GM06990 (cell line): ENCODE measurements at places on chromosomes 6 and 20.

GRCh38 chr6:74967821-74968220 is 238.0 kb downstream of the COL12A1 start:
- DNase-seq, result no peak

GRCh38 chr6:157328108-157328692 is 4.9 kb upstream of the TMEM242 start:
- DNase-seq, result no peak

DNA sequence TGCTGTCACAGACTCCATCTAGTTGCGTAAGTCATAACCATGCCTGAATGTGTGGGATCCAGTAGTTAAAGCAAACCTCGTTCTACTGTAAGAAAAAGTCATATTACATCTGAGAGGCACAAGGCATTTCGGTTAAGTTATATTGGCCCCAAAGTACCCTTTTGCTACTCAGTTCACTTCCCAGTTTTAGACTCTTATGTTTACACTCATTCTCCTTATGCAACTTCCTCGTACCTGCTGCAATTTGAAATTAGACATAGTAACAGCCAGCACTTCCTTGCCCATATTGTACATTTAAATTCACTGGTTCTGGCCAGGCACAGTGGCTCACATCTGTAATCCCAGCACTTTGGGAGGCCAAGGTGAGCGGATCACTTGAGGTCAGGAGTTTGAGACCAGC is 37.0 kb downstream of the PEX7 start:
- DNase-seq, result no peak

DNA sequence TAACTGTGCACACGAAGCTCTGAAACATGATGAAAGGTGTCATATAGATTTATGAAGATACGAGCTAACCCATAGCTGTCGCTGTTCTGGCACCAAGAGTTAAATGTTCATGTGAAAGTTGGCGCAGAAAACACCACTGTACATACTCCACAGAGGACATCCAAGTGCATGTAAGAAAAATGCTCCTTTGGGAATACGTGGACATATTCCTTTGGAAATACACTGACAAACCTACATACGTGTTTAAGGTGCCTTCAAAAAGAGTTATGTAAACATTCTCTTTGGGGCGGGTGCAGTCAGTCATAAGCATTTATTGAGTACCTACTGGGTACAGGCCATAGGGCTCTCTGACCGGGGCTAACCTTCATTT is 723 bp upstream of the ARID1B start:
- DNase-seq, result no peak

GRCh38 chr6:16420715-16421461 is 182.5 kb downstream of the GMPR start:
- peak; percentile 88 for DNase-seq

GRCh38 chr6:41098366-41098765 is 25.6 kb downstream of the NFYA start:
- DNase-seq, result no peak

DNA sequence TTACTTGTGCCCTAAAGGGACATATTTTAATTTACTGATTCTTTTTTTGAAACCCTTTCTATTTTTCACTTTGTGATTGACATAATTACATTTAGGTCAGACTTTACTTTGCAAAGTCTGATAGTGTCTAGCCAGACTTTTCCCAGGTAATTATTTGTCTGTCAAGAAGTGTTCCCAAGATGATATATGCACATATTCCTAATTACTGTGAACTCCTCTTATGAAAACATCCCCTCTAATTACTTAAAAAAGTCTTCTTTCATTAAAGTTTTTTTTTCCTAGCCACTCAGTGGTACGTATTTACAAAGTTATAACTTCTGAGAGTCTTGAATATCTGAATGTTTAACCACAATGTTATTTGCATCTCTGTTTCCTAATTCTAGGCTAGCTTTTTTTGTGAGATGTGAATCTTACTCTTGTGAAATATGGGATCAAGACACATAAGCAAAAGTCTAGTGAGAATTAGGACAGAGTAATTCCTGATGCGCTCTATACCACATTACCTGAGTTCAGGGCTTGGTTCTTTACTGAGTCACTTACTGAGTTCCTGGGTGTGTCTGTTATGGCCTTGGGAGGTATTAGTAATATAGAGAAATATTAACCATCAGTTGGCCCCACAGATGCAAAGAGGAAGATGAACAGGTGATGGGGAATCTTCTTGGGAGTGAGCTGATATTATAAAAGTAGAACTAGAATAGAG is 27.9 kb downstream of the FAM83B start:
- no peak for DNase-seq

GRCh38 chr6:117615750-117616390 is 13.6 kb upstream of the GOPC start:
- DNase-seq, result no peak

- peak; percentile 36 for DNase-seq
Observed at GRCh38 chr6:157381631-157382621, 936 bp downstream of the ZDHHC14 start.

DNA sequence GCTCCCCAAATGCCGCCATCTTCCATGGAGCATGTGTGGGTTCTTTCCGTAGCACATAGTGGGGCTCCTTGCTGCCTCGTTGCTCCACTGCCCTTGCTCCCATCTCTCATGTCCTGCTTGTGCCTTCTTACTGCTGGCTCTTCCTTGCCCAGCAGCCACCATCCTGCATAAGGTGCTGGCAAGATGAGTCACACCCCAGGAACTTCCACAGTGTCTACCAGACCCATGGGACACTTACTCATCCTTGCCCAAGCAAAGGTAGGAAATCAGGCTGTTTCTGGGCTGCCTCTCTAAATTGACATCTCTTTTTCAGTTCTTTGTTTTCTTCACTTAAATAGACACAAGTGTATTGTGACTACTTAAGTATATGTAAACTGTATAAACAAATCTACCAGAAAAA is 39.4 kb upstream of the RGS17 start:
- DNase-seq, result no peak

DNA sequence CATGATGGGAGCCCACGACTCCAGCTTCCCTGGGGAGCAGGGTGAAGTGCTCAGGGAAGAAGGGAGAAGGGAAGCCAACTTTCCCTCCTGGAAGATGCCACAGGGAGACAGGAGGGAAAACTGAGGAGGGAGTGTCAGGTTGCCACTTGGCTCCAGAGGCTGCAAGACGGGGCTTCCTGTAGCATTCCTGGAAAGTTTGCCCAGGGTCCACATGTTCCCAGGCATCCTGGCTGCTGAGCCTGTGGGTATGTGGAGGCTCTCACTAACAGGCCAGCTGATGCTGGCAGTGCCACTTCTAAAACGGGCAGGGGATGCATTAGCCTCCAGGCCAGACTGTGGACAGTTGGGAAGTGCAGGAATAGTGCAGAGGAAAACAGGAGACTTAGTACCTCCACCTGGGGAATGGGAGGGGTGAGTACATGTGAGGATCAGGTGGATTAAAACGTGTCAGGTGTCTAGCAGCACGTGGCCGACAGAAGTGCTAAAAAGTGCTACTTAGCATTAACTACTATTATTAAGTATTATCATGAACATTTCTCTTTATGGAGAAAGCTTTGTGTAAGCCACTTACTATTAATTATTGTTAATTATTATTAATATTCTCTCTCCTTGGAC is 33.2 kb downstream of the BANF2 start:
- no peak for DNase-seq

- DNase-seq, result no peak
Observed at GRCh38 chr6:11822346-11822745, 43.7 kb upstream of the ADTRP start.

- no peak for DNase-seq
Observed at GRCh38 chr6:137542713-137543112, 48.5 kb upstream of the OLIG3 start.

GRCh38 chr20:56454754-56455153 is 13.7 kb upstream of the RTF2 start:
- no peak for DNase-seq

- DNase-seq, result no peak
Observed at GRCh38 chr6:87378947-87379346, 28.8 kb upstream of the CFAP206 start.

DNA sequence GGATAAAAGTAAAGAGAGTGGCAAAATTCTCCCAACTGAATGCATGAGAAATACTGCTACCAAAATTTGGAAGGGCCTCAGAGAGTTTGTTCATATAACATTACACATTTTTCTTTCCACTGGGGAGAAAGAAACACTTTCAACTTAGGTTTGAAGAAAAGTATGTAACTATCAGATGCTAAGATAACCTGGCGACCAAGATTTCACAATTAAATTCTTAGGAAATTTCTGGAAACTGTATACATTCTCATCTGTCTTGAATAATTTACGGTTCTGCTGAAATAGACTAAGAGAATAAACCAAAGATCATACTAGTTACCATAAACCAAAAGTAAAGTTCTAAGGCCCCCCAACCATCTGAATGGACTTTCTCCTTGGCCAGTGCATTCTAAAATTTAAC is 413.0 kb upstream of the RUNX2 start:
- DNase-seq, result no peak

- no peak for DNase-seq
Observed at GRCh38 chr6:148648754-148649453, 97.9 kb upstream of the UST start.

- no peak for DNase-seq
Observed at GRCh38 chr6:168129292-168130167, 50.5 kb upstream of the FRMD1 start.

DNA sequence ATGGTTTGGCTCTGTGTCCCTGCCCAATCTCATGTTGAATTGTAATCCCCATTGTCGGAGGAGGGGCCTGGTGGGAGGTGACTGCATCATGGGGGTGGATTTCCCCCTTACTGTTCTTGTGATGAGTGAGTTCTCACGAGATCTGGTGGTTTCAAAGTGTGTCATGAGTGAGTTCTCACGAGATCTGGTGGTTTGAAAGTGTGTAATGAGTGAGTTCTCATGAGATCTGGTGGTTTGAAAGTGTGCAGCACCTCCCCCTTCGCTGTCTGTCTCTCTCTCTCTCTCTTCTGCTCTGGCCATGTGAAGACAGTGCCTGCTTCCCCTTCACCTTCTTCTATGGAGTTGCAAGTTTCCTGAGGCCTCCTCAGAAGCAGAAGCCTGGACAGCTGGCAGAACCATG is 87.6 kb downstream of the MYLK4 start:
- no peak for DNase-seq

DNA sequence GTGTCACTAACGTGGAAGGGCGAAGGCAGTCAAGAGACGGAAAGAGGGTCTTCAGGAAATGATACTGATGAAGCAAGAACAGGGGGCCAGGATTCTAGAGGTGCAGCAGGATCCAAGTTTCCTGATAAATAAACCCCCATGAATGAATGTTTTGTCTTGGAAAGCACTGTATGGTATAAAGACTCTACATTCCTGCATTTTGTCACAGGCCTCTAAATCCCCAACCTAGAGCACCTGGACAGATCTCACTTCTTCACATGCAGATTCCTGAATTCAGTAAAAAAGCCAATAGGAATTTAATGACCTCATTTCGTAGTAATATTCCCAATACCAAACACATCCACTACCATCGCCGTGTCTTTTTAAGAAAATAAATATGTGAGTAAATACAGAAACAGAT is 577.8 kb downstream of the PRKN start:
- DNase-seq, result no peak

GRCh38 chr6:19691465-19692167 is 145.6 kb upstream of the ID4 start:
- no peak for DNase-seq

DNA sequence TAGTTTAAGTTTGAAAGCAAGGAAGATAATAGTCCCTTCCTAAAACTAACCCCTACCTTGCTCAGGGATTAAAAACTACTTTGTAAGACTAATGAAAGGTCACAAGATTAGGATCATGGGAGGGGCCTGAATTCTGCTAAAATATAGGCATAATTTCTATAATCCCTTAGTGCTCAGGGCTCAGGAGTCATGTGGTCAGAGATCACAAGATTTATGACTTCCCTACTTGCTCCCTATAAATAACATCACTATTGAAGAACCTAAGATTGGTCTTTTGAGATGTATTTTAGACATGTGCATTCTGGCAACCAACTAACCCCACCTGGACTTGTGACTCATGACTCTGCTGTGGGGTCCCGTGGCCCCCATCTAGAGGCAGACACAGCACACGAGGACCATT is 81.1 kb downstream of the STMND1 start:
- DNase-seq, result no peak

DNA sequence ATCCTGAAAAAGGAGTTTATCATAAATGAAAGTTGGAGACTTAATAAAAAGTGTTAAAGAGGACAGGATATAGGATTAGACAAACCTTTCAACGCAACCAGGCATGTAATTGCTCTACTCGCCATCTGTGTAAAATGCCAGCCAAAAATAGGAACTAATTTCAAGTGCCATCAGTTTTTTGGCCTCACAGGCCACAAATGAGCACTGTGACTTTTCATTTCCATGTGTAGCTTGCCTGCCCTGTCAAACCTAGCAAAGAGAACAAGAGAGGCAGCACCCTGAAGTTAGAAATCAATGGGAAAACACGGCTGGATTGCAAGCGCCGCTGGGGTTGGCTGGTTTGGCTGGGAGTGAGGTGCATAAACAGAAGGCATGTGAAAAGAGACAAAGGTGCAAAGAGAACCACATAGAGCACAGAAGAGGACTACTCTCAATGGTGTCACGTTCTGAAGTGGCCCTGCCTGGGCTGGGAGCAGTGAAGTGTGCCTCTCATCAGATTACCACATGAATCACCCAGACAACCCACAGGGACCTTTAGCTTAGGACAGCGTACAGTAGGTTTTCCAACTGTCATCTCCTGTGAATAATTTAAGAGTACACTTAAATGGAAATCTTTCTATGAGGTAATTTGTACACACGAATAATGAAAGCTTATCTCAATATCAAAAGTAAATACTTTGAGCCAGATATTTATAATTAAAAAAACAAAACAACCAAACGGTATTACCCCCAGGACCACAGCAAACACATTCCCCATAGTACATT is 78.0 kb upstream of the NHSL1 start:
- no peak for DNase-seq

- DNase-seq, result no peak
Observed at GRCh38 chr6:15001326-15001910, 244.5 kb upstream of the JARID2 start.

- DNase-seq, result no peak
Observed at GRCh38 chr20:64140061-64140931, 24.0 kb upstream of the MYT1 start.

- no peak for DNase-seq
Observed at GRCh38 chr6:14641423-14642135, 524.0 kb downstream of the CD83 start.

DNA sequence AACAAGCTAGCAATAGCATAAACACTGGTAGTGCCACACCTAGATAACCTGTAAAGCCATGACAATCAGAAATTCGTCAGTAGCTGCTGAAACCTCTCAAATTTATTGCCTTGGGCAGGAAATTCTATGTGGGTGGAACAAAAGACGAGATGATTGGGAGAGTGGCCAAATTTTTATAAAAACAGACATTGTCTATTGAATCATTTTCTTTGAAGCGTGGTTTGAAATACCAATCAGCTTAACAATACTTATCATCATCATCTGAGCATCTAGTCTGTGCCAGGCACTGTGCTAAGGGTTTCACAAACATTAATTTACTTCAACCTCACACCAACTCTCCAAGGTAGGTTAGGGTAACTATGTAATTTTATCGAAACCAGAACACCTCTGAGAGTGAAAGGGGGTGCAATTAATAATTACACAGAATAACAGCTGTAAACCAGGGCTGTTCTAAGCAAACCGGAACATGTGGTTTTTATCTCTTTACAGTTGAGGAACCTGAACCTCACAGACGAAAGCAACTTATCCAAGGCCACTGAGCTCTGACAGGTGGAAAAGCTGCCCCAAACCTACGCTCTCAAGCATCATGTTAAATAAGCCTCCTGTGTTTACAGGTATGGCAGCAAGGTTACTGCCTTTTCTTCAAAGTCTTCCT is 43.4 kb downstream of the NHSL1 start:
- peak; percentile 64 for DNase-seq

- DNase-seq, result no peak
Observed at GRCh38 chr6:41430875-41431274, 95.5 kb downstream of the NCR2 start.
